T follicular helper cell (primary cell): ENCODE measurements at places on chromosomes 6 and 20.

GRCh38 chr6:39102071-39102820, 12.7 kb downstream of the SAYSD1 start:
- no peak for DNase-seq

GRCh38 chr6:158751921-158752320, 67.2 kb downstream of the EZR start:
- no peak for DNase-seq

DNA sequence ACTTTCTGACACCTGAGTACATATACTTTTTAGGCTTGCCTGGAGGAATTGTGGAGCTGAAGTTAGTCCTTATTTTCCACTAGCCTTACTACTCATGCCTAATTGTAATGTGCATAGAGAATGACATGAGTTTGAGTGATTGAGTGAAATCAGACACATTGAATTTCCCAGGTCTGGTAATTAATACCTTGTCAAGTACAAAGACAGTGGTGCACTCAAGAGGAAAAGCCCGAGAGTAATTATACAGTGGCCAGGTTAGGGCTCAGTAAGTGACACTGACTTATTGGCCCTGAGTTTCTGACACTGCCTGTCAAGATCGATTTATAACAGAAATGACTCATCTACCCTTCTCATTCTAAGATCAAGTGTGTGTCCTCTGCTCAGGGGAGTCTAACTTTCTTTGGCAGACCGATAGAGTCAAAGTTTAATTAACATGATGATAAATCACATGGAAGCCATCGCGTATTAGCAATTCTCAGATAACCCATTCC, 288.3 kb downstream of the TPBG start:
- DNase-seq, result no peak

DNA sequence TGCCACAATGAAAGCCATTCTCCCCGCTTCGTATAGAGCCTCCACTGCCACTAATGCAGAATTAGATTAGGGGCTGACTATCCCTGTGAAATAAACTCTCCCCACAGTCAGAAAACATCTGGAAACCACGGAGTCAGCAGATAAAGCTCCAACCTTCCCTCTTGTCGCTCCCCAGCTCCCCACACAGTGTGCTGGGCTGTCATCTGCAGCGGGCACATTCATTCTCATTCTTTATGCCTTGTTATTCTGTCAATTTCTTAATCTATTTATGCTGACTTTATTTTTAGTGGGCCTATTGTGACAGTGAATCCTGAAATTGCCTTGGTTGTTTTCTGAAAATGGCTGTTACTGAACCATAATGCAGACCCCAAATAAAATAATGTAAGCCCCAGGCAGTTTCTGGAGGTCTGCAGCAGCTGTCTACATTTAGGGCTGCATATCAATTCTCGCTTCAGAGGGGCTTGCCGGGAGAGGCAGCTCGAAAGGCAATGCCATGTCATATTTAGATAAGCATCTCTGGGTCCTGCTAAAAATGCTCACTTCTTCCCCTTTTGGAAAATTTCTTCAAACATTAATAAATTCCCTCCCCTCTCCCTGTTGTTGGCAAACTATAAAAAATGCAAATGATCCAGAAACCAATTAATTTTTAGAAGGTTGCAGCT, 71.6 kb downstream of the TMEM242 start:
- DNase-seq, result no peak

- DNase-seq, result no peak
Observed at GRCh38 chr6:87684895-87685654, 17.0 kb downstream of the AKIRIN2 start.

DNA sequence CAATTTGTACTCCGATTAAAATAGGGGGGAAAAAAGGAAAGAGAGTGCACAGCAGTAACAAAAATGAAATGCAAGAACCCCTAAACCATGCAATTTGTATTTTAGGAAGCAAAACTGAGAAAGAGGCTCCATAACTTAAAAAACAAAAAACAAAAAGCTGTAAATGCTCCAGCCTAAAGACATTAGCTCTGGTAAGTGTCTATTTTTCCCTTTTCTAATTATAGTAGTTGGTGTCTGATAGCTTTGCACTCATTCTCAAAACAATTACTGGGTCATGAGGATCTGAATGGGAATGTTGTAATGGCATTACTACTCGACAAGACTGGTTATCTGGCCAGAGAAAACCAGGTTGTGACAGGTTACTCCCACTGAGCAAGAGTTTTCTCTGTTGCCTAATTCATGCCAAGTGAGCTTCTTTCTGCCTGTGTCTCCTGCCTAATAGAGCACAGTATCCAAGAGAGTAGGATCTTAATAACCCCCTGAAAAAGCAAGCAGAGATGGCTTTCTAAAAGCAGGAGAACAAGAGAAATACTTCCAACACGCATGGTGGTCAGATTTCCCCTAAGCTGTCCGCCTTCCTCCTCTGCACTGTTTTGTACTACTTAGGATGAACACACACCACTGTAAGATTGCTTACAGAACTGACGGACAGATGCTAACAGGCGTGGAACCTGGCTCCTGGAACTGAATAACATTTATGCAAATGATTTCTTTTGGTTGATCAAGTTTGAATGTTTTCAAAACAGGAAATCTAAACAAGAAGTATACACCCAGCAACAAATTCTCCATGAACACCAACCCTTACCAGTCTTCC, 86.4 kb downstream of the FKBP5 start:
- no peak for DNase-seq

- no peak for DNase-seq
Observed at GRCh38 chr6:163543321-163543720, 128.8 kb downstream of the QKI start.

- DNase-seq, result no peak
Observed at GRCh38 chr6:27260836-27261375, 13.4 kb downstream of the PRSS16 start.

DNA sequence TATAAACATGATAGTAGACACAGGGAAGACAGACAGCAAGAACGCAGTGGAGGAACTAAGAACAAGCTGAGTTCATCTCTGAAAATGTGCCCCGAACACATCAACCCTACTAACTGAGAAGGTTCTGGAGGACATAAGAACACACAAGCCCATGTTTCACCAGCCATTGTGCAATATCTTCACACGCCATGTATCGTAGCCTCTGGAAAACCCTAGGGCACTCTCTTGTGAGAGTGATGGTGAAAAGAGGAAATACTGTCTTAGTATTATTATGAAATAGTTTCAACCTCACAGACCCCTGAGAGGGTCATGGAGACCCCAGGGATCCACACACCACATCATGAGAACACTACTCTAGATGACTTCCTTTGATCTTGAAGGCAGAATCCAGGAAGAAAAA, 26.1 kb upstream of the FOXF2 start:
- no peak for DNase-seq

DNA sequence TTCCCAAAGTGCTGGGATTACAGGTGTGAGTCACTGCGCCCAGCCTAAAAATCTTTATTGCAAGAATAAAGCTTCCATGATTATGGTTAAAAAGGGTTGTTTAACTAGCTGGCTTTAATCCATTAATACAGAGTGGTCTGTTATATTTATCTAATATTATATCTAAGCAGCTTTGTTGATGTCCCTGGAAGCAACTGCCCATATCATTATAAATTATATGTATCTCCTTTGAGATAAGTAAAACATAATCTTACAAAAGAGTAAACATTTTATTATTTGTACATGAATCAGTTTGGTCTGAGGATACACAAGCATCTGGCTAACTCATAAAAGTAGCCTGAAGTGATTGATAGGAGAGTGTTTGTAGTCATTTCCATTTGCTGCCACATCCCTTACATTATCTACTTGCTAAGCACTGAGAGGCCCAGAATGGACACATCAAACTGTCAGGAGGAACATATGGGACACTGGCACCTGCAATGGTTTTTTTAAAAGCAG, 46.9 kb downstream of the TRAF3IP2 start:
- no peak for DNase-seq
